Ammon's horn (tissue), 1 donor: ENCODE measurements at places on chromosomes 3 and 15.
A peak's percentile ranks its signal among the peaks of the same experiment; 100 is the strongest.

DNA sequence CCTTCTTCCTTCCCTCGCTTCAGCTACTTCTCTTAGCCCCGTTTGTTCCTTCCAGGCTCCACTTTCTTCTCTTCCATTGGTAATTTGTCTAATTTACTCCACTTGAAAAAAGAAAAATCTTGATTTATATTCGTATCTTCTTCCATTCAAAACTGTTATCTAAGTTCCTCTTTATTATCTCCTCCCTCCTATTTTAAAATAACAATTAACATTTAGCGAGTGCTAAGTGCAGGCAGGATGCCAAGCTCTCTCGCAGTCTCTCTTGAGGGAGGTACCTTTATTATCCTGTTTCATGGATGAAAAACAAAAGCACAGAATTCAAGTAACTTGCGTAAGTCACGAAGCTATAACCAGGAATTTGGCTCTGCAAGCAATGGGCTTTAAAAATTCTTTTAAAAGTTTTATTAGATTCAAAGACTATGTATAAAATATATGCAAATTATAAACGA lies 418.9 kb upstream of the NAALADL2 start:
- peak; percentile 25 for DNase-seq

DNA sequence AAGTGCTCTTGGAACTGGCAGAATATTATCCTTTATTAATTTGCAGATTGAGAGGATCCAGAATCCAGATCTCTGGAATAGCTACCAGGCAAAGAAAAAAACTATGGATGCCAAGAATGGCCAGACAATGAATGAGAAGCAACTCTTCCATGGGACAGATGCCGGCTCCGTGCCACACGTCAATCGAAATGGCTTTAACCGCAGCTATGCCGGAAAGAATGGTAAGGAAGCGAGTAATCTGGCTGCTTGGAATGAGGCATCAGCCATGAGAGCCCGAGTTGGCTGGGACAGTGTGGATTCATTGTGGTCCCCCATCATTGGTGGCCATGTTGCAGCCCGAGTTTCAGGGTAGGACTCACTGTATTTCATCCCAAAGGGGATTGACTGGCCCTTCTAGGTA lies 47.1 kb downstream of the PARP14 start:
- no peak for DNase-seq

GRCh38 chr3:54830658-54831057 lies 97.2 kb downstream of the LRTM1 start:
- no peak for DNase-seq

DNA sequence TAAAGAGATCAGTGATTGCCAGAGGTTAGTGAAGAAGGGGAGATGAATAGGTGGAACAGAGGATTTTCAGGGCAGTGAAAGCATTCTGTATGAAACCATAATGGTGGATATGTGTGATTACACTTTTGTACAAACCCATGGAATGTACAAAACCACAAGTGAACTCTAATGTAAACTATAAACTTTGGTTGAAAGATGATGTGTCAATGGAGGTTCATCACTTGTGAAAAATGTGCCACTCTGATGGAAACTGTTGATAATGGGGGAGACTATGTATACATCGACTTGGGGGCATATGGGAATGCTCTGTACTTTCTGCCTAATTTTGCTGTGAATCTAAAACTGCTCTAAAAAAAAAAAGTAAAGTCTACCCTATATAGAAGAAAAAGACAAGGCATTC lies 68.7 kb upstream of the ARHGEF3 start:
- DNase-seq, result no peak

DNA sequence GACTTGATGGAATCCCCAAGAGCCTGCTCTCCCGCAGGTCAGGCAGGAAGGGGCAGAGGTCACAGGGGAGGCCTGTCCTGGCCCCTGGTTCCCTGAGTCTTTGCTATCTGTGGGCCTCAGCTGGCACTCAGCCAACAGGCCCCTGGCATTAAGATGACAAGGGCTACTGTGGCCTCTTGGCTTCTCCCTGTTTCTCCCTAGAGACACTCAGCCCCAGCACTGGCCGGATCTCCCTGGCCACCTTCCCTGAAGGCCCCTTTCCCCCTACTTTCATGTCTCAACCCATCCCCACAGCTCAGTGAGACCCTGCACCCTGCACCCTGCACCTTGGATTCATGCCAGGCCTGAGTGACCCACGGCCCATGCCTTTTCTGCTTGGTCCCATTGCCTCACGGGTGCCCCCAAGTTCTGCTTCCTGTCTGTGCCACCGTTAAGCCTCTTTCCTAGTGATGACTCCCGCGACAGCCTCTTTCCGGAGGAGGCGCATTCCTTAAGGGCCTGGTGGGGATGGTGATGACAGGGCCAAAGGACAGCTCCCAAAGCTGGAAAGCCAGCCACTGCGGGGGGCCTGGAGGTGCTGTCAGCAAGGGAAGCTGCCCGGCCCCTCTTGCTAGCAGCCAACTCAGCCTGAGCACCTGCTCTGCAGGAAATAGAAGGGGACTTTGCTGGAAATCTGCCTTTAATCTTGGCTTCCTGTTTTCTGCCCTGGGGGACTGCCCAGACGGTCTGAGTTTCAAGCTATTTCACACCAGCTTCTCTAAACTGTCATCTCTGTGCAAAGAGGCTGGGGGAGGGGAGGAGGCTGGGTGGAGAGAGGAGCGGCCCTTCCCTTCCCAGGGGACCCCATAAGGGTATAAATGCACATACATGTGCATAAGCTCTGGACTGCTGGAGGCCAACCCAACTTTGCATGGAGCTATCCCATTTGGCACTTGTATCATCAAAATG lies 4.8 kb upstream of the CSK start:
- DNase-seq, result no peak

GRCh38 chr15:39298271-39298962 lies 282.5 kb upstream of the THBS1 start:
- no peak for DNase-seq

GRCh38 chr15:41570764-41571163 lies 11.8 kb downstream of the TYRO3 start:
- DNase-seq, result no peak

DNA sequence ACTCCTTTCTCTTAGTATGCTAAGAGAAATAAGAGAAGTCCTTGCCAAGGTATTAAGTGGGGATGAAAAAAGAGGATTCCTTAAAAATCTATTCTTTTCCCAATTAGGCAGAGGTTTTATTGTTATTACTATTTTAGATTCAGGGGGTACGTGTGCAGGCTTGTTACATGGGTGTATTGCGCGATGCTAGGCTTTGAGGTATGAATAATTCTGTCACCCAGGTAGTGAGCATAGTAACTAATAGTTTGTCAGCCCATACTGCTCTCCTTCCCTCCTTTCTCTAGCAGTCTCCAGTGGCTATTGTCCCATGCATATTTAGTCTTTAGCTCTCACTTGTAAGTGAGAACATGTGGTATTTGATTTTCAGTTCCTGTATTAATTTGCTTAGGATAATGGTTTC lies 83.9 kb downstream of the LEKR1 start:
- DNase-seq, result no peak

GRCh38 chr3:43707998-43708397 lies 17.3 kb downstream of the ABHD5 start:
- no peak for DNase-seq

DNA sequence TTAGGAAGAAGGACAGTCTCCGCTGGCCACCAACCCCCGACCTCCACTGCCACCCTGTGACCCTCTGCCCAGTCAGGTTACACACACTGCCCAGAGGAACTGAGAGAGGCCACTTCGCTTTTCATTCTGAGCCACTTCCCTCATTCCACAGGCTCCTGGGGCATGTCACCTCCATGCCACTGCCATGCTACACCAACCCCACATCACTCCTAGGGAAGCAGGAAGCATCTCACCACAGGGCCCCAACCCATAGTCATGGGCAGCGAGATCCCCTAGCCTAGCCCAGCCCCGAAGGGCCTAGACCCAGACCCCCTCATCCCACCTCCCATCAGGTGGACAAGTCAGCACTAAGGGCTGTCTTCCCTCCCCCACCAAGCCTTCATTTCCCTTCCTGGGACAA lies 1.4 kb downstream of the PLCB2 start:
- DNase-seq, result peak; percentile 77

DNA sequence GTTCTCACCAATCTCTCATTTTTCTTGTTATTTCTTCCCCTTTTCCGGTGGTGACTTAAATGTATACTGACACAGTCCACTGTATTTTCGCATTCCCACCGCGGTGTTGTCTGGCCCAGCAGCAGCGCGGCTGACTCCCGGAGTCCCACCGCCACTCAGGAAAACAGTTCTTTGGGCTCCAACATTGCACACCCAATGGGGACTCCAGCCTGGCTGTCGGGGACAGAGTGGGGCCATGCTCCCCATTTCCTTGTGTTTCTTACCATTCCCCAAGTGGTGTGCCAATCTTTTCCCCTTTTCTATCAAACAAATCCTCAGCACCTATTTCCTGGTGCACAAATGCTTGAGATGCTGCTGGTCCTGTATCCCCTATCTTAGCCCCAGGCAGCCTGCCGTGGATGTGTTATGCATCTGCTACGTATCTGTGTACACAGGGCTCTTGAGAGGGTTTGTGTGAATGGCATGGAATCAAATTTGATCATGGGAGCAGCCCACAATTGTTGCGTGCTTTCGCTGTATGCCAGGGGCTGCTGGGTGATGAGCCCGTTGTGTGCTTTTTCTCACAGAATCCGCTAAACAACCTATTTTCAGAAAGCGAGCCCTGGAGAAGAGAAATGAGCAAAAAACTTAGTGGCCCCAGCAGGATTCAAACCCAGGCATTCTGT lies 219.1 kb upstream of the RGMA start:
- DNase-seq, result no peak

DNA sequence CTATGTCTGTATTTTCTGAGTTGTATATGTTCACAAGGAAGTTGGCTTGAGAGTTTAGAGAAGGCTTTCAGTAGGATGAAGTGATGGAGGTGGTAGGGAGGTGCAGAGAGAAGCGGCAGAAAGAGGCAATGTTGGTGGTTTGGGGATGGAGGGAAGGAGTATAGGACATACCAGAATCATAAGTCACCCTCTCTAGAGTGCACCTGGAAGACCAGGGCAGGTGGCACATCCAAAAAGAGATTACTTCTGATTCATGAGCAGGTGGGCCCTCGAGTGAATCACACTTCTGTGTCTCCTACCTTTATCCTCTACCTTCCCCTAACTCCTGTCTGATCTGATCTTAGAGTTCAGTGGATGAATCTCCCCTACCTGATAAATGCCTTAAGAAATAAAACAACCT lies 41.8 kb upstream of the MRPL3 start:
- DNase-seq, result no peak

- DNase-seq, result no peak
These were observed 43.0 kb downstream of the GASK1A start for GRCh38 chr3:43022121-43022520.

DNA sequence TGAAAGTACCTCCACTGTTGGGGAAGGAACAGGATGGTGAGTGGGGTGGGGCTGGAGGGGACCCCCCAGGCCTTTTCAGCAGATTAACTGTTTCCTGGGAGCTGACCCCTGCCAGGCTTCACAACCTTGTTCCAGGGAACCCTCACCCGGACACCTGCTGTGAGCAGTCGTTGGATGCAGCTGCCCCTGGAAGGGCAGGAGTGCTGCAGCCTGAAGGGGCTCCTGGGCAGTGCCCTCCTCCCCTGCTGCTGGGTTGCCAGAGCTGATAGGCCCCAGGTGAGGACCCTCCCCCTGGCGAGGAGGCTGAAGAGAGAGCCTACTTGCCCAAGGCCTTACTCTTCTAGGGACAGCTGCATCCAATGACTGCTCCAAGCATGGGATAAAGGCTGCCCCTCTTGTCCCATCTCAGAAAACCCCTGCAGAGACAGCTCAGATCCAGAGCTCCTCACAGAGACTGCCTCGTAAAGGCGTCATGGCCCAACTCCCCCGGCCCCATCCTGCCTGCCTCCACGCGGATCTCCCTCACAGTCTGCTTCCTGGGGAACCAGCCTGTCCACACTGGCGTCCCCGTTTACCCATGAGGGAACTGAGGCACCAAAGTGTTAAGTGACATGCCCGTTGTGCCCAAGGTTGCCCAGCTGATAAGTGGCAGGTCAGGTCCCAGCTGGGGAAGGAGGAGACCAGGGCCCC lies 193.4 kb upstream of the LINGO1 start:
- DNase-seq, result no peak

- peak; percentile 49 for DNase-seq
These were observed 43.3 kb downstream of the TGFBR2 start for GRCh38 chr3:30649572-30650318.

- DNase-seq, result no peak
These were observed 15.8 kb downstream of the EFCC1 start for GRCh38 chr3:129016720-129017483.

DNA sequence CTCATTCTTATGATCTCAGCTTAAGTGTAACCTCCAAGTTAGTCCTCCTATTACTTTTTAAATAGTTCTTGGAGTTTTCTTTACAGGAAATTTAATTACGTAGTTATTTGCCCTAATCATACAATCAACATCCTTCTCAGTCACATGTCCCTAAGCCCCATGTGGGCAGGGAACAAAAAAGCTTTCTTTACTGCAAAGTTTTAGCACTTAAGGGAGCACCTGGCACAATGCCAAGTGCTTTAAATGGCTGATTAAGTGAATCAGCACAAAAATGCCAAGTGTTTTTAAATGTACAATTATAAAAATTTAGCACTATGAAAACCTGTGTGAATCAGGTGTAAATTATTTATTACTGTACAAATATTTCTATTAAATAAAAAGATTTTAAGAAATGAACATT lies 445.3 kb downstream of the C3orf38 start:
- no peak for DNase-seq

DNA sequence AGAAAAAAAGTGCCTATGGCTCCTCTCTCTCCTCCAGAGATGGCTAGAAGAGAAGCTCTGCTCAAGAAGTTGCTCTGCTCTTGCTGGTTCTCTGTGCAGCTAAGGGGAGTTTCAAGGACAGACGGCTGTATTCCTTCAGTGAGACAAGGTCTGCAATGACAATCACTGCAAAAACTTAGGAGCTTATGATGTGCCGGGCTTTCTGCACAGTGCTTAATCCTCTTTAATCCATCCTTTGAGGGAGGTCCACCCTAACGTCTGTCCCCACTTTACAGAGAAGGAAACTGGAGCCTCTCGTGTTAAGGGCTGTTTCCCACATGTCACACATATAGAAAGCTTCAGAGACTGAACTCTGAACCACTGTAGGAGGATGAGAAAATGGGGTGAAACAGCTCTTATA lies 260.6 kb downstream of the MEX3B start:
- no peak for DNase-seq

DNA sequence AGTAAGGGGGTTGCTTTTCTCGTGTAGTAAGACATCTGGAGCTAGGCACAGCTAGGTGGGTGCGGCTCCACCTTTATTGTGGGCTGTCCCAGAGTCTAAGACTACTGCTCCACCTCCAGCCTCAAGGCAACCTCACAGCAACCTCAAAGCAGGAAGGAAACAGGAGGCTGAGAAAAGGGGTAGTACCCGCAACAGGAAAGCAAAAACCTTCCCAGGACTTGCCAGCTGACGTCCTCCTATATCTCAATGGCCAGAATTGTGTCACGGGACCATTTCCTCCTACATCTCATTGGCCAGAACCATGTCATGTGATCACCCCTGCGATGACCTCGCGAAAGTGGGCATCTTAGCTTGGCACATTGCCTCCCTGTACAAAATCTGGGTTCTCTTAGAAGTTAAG lies 4.3 kb upstream of the GPR160 start:
- no peak for DNase-seq

GRCh38 chr3:139694542-139694941 lies 16.8 kb upstream of the NMNAT3 start:
- no peak for DNase-seq

- no peak for DNase-seq
These were observed 21.9 kb downstream of the NRROS start for GRCh38 chr3:196661400-196661799.
